ENCODE measurements at places on chromosomes 13 and 19.
A peak's percentile ranks its signal among the peaks of the same experiment; 100 is the strongest.

DNA sequence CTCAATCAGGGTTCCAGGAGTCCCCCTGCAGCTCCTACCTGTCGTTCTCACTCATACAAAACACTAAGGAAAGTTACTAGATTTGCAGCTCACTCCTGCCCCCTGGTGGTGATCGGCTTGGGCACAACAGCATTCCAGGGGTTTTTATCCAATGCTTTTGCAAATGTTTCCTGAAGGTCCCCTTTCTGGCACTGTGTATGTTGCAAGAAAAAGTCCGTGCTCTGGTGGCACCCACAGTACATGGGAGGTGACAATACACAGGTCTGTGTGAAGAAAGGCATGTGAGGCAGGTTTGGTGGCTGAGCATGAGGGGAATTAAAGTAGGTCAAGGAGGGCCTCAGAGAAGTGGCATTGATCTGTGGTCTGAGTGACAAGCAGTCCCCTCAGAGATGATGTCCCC is 8.6 kb upstream of the TYK2 start:
- peak; percentile 88 for DNase-seq

DNA sequence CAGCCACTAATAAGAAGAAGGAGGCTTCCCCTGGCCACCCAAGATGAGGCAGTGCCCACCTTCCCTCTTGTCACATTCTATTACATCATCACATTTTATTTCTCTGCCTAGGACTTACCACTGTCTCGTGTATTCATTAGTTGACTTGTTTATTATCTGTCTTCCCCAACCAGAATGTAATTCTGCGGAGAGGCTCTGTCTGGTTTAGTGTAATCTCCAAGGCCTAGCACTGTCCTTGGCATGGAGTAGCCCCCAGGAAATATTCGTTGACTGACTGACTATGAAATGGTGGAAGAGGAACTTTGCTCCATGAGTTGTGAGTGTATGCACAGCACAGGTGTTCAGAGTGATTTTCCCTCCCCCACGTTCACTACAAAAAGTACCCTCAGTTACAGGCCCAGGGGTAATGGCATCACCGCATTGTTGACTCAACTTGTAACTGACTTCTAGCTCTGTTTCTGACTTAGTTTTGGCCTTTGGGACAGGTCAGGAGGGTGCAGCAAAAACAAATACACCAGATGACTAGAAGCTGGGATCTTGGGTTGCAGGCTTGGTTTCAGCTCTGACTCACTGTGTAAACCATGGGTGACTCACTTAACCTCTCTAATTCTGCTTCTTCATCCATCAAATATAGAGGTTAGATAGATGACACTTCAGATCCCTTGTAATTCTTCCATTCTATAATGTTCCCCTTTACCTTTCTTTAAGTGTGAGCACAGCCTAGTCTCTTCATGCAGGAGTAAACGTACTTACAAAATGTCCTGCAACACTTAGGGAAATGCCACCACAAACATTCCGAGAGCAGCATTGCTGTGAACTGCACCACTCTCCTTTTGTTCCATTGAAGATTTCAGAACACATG is 229.7 kb downstream of the KCNRG start:
- DNase-seq, result no peak

- no peak for DNase-seq
These were observed 33.3 kb upstream of the LRRC4B start for GRCh38 chr19:50601407-50602088.

DNA sequence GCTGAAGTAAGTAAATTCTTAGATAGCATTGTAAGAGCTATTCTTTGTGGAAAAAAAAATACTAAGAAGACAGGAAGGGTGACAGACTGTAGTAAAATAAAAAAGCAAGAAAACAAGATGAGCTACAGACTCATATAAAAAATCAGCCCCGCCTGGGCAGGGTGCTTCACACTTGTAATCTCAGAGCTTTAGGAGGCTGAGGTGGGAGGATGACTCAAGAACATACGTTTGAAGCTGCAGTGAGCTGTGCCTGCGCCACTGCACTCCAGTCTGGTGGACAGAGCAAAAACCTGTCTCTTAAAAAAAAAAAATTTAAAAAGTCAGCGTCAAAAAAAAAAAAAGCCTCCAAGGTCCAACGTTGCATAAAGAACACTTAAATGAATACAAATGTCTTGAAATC is 102.1 kb downstream of the VWA8 start:
- no peak for DNase-seq
